ENCODE measurements at places on chromosomes 6 and 20.

DNA sequence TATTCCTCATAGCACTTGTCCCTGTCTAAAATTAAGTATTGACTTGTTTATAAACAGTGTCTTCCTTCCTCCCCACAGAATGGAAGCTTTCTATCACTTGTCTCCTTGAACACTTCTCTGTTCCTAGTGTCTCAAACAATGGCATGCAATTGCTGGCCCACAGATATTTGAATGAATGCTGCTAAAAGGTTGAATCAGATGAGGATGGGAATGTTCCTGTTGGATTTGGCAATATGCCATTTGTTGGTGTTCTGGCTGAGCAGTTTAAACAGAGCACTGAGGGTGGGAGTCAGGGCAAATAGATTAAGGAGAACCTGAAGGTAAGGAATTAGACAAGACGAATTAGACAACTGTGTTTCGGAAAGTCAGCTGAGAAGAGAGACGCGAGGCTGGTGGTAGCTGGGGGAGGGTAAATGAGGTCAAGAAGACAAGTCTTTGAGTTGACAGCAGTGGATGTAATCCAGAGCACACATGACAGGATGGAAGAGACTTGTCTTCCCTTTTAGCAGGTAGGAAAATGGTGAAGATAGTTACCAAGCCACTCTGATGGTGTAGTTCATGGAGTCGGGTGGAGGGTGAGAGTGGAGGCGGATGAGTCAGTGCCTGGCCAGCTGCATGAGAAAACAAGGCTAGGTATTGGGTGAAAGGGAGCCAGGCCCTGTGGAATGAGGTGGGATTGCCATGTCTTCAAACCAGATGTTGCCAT, 58.3 kb upstream of the GNRH2 start:
- DNase-seq, result no peak

DNA sequence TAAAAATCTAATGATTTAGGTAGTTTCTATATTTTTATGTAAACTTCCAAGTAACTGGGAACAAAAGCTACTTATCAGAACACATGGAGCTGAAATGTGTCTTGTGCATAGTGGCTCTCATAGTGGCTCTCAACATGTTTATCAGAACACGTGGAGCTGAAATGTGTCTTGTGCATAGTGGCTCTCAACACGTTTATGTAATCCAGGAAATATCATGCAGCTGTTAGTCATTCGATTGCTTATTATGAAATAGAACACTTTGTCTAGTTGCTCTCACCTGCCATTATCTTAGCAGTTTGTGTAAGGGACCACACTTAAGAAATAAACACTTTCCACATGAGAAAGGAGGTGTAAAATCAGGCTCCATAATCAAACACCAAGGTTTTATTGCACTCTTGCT, 119.2 kb upstream of the ASCC3 start:
- DNase-seq, result no peak

DNA sequence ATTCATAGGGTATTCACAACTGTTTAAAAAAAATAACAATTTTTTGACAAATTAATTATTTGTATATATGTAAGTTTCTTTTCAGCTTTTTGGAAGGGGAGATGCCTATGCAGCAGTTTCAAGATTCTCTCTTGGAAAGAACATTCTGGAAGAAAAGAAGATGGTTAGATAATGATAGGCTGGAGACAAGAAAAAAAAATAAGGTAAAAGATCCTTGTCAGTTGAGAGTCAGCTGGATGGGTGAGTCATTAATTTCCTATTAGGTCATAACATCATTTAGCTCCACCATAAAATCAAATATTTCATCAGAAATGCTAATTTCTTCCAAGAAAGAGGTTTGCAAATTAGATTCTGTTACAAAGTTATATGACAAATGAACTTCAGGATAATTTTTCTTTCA, 880.4 kb downstream of the EPHA7 start:
- no peak for DNase-seq

DNA sequence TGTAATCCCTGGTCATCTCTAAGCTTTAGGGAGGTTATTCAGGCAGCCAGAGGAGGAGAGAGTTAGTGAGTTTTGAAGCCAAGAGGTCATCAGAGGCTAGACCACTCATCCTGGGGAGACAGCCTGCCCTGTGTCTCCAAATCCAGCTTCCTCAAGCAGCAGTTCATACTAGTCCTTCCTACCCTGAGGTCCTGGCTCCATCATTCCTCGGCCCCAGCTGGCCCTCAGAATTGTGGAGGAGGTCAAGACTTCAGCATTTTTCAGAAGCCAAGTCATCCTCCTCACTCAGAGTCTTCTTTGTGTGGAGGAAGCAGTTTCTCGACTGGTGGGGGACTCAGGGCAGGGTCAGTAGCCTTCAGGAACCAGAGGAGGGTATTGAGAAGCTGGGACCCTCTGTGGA, 12.4 kb upstream of the KIAA1755 start:
- DNase-seq, result no peak

- peak; percentile 98 for DNase-seq
These were observed 63.7 kb downstream of the GPX5 start for GRCh38 chr6:28589234-28589956.

Measured in eye (tissue), 1 donor.